ENCODE measurements at places on chromosomes 7 and 10.

DNA sequence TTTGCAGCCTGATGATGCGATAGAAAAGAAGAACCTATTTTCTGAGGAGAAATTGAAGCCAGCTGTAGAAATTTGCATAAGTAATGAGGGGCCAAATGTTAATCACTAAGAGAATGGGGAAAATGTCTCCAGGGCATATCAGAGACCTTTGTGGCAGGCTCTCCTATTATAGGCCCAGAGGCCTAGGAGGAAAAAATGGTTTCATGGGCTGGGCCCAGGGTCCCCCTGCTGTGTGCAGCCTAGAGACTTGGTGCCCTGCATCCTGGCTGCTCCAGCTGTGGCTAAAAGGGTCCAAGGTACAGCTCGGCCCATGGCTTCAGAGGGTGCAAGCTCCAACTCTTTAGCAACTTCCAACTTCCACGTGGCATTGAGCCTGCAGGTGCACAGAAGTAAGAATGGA lies 123.4 kb downstream of the STK31 start:
- DNase-seq, result no peak

DNA sequence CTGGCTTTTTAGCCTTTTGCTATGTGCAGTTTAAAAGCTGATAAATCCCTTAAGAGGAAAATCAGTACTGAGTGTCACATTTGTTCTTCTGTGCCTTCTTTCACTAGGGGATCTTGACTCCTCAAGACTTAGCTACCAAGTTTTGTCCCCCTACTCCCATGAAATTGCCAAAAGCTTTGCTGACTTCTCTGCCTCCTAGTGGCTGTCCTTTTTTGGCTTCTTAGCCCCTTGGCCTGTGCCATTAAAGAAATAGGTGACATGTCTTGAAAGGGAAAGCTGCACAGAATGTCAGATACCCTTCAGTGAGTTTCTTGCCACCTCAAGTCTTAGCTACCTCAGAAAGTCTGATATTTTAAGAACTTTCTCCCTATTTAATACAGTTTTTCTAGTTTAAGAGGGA lies 10.5 kb downstream of the MKLN1 start:
- no peak for DNase-seq

DNA sequence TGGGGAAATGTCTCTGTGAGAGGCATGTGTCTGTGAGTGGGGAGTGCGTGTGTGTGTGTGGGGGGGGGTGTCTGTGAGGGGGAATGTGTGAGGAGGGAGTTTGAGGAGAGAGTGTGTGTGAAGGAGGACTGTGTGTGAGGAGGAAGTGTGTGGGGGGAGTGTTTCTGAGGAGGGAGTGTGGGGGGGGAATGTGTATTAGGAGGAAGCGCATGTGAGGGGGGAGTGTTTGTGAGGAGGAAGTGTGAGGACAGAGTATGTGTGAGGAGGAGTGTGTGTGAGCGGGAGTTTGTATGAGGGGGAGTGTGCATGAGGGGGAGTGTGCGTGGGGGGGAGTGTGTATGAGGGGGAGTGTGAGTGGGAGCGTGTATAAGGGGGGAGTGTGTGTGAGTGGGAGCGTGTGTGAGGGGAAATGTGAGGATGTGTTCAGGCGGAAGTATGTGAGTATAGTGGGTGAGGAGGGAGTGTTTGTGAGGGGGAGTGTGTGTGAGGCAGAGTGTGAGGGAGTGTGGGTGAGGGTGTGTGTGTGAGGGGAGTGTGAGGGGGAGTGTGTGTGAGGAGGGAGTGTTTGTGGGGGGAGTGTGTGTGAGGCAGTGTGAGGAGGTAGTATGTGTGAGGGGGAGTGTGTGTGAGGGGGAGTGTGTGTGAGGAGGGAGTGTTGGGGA lies 21.8 kb upstream of the PTPRN2 start:
- DNase-seq, result no peak

DNA sequence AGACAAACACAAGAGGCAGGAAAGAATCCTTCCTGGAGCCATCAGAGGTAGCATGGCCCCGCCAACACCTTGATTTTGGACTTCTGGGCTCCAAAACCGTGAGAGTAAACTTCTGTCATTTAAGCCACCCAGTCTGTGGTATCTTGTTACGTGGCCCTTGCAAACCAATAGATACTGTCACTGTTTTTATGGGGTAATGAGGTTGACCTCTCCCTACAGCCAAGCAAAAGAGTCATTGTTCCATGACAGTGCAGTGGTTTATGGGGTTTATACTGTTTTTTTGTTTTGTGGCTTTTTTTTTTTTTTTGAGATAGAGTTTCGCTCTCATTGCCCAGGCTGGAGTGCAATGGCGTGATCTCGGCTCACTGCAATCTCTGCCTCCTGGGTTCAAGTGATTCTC lies 32.8 kb downstream of the KIAA1549 start:
- no peak for DNase-seq

- DNase-seq, result peak; percentile 95
Observed at GRCh38 chr10:29688230-29688661, 53.5 kb upstream of the SVIL start.

- no peak for DNase-seq
Observed at GRCh38 chr10:28293236-28294168, 9.4 kb downstream of the MPP7 start.

- DNase-seq, result no peak
Observed at GRCh38 chr7:154475864-154476263, 423.7 kb downstream of the DPP6 start.

- no peak for DNase-seq
Observed at GRCh38 chr7:128257458-128257857, 16.4 kb downstream of the LEP start.

- DNase-seq, result no peak
Observed at GRCh38 chr7:144763291-144763690, 72.6 kb downstream of the TPK1 start.

- peak; percentile 47 for DNase-seq
Observed at GRCh38 chr7:36440880-36441279, 51.2 kb downstream of the ANLN start.

DNA sequence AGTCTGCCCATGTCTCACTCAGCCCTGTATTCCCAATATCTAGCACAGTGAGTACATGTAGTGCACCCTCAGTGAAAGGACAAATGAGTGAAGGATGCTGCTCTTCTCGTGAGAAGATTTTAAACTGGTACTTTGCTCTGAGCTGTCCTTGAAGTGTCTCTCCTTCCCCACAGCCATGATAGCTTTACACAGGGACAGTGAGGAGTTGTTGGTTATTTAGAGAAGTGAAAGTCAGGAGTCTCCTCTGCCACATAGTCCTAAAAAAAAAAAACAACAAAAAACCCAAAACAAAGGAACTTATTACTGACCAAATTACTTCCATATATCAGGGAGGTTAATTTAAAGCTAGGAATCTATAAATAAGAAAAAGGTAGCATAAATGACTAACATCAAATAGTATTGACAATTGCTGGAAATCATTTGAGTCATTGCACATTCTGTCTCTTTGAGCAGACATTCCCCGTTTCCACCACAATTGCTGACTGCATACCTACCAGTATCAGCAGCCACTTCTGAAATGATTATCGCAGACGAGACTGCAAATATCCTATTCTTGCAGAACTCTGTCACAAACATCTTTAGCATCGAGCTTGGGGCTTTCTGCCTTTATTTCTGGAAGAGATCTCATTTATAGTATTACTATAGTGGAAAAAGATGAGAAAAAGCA lies 202.1 kb downstream of the PTEN start:
- no peak for DNase-seq

GRCh38 chr7:39137480-39137879 lies 159.8 kb downstream of the POU6F2 start:
- DNase-seq, result no peak

DNA sequence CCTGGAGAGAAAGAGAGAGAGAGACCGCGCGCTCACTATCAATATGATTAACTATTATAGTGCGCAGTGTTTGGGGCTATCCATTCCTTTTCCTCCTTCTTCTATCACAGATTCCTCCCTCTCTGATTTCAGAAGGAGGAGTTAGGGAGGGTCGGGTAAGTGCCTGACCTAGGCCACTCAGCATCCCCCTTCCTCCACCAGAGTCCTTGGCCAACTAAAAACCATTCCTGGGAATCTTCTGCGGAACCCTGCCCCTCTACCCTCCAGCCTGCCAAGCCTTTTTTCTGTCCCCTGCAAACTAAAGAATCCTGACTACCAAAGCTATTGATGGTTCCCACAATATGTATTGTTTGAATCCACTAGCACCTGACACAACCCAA lies 256.2 kb upstream of the NFE2L3 start:
- no peak for DNase-seq

- no peak for DNase-seq
Observed at GRCh38 chr10:17209302-17209701, 7.8 kb upstream of the TRDMT1 start.

- DNase-seq, result peak; percentile 53
Observed at GRCh38 chr7:28435732-28436378, 23.5 kb downstream of the CREB5 start.

DNA sequence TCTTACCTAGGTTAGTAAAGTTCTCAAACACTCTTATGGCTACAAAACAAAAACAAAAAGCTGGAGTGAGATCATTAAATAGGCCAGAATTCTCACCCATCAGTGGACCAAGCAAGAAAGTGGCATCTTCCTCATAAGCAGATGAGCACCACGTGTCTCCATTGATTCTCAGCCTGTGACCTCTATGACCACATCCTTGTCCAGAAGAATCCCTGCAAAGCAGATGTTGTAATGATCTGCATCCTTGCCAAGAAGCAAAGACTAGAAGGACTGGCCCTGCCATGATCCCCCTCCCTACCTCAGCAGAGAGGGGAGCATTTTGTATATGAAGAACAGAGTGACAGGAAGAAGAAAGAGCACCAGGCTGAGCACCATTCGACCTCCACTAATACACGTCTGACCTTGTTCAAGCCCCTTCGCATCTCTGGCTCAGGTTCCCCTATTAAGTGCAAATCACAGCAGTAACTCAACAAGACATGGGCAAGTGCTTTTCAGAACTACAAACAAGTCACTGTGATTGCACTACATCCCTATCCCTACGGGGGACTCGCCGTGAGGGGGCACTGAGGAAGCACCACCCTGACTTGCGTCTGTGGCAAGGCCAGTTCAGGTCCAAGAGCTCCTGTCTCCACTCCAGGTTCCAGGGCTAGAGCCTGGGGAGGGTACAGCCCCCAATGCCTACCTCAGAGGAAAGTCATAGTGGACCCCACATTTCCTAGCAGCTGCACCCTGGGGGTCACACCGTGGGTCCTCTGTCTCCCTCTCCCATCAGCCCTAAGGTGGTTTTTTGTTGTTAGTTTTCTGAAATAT lies 22.2 kb upstream of the RASSF4 start:
- DNase-seq, result no peak

GRCh38 chr10:11595395-11595692 lies 16.1 kb downstream of the USP6NL start:
- no peak for DNase-seq

DNA sequence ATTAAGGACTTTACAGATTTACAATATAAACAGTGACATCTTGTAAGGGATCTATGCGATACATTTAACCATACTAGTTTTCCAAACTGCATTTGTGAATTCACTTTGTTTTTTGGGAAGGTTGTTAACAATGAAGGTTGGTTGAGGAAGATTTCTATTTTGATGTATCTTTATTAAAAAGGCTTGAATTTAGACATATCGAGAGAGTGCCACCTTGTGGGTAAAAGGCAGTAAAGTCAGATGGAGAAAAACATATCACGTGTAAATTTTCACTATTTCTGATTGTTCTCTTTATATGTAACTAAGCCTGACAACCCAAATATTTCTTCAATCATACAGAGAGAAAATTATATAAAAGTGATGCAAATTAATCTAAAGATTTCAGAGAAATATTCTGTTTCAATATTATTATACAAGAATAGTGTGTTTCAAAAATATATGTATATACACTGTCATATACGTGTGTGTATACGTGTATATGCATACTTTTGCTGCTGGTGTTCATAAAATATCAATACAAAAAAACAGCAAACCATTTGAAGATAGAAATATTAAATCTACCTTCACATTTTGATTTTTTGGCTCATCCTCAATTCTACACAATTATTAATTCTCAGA lies 988.6 kb downstream of the SORCS1 start:
- peak; percentile 44 for DNase-seq

- DNase-seq, result peak; percentile 39
Observed at GRCh38 chr10:23293145-23293724, 51.4 kb downstream of the C10orf67 start.

DNA sequence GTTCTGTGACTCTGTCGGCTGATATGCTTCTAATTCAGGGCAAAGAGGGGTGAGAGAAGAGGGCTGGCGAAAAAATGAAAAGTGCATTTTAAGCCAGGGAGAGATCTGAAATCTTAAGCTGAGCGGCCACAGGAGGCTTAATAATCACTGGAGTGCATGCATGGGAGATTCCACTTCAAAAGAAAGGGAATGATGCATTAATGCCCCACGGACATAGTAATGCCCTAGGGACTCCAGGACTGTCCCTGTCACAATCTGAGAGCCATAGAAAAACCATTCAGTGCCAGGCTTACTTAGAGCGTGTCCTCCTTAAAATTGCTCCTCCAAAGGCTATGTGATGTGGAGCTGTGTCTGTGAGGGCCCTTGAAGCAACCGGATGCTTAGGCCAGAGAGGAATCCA lies 75.1 kb downstream of the NHLRC2 start:
- DNase-seq, result no peak

DNA sequence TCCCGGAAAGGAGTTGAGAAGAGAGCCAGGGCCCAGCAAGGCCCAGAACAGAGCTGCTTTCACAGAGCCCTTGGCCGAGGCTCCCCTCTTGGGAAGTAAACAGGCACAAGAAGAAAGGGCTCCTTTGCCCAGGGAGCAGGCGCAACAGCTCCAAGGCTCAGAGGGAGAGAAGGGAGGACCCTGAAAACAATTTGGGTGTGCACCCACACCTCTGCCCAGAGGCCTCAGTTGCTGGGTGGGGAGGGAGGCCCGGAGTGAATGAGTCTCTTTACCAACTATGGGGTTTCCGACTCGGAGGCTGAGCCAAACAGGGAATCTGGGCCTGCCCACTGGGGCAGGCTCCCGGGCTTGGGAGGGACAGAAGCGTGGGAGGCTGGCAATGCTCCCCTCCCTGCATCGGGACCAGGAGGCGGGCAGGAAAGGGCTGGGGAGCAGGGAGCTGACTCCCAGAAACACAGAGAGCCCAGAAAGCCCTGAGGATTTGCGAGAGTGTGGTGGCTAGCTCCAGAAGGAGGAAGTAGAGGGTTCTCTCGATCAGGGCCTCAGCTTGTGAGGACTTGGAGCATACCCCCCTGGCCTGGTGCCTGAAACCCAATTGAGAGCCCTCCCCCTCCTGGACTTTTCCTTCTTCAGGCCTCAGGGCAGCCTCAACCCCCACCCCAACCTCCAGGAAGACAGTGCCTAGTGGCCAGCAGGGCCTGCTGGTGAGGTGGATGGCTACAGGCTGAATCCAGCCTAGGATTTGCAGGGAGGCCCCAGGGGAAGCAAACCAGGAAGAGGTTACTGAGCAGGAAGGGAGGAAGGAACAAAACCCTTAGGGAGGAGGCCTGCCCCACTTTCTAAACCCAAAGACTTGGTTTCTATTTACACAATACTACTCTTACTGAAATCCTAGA lies 6.2 kb downstream of the C10orf105 start:
- peak; percentile 29 for DNase-seq

- no peak for DNase-seq
Observed at GRCh38 chr10:69465457-69466157, 14.3 kb downstream of the TSPAN15 start.

GRCh38 chr7:157139111-157139809 lies 534 bp downstream of the UBE3C start:
- DNase-seq, result peak; percentile 86

- DNase-seq, result no peak
Observed at GRCh38 chr7:63040336-63040735, 958.3 kb upstream of the ZNF722 start.

GRCh38 chr10:77906951-77907421 lies 19.6 kb downstream of the DLG5 start:
- no peak for DNase-seq

All from NCI-H69 (cell line).